ENCODE measurements at places on chromosomes 1 and 21. TPM values are rescaled to one million over a fixed set of nuclear protein-coding genes. Genes with fewer than 3 reads are reported as not detected.

The PTPN22 gene
- not detected for polyA plus RNA-seq

The C1orf198 gene
- polyA plus RNA-seq, result 76.7 TPM

The HOOK1 gene
- polyA plus RNA-seq, result 3.7 TPM

The FLG2 gene
- not detected for polyA plus RNA-seq

The KIF17 gene
- 12.0 TPM for polyA plus RNA-seq

The GIPC2 gene
- polyA plus RNA-seq, result 0.19 TPM

The RIPPLY3 gene
- 68.7 TPM for polyA plus RNA-seq

The FMO5 gene
- polyA plus RNA-seq, result 4.5 TPM

The TFF3 gene
- 59.5 TPM for polyA plus RNA-seq

The GREM2 gene
- 0.76 TPM for polyA plus RNA-seq

The CRTC2 gene
- 39.3 TPM for polyA plus RNA-seq

The CD164L2 gene
- polyA plus RNA-seq, result 2.2 TPM

The KISS1 gene
- polyA plus RNA-seq, result 0.76 TPM

The APCS gene
- not detected for polyA plus RNA-seq

The DISP1 gene
- 2.9 TPM for polyA plus RNA-seq

The CDA gene
- polyA plus RNA-seq, result 2.9 TPM

The PUM1 gene
- 76.2 TPM for polyA plus RNA-seq

The NGF gene
- 1.4 TPM for polyA plus RNA-seq

The SPATA21 gene
- polyA plus RNA-seq, result not detected

The C8B gene
- not detected for polyA plus RNA-seq

The STYXL2 gene
- 0.10 TPM for polyA plus RNA-seq

The IFI44L gene
- 3.0 TPM for polyA plus RNA-seq

The ZSWIM5 gene
- 7.7 TPM for polyA plus RNA-seq

The HES2 gene
- not detected for polyA plus RNA-seq

The FCGR3B gene
- polyA plus RNA-seq, result 1.3 TPM

The CENPF gene
- polyA plus RNA-seq, result 31.1 TPM

The TCHHL1 gene
- polyA plus RNA-seq, result not detected

The HSPB7 gene
- polyA plus RNA-seq, result 1.5 TPM

The CGN gene
- polyA plus RNA-seq, result 7.1 TPM

The GOLT1A gene
- 4.5 TPM for polyA plus RNA-seq

The GPR3 gene
- polyA plus RNA-seq, result 2.7 TPM

The TPTE gene
- polyA plus RNA-seq, result not detected

The ADAMTSL4 gene
- polyA plus RNA-seq, result 2.4 TPM

The RPTN gene
- polyA plus RNA-seq, result not detected

The PIGK gene
- polyA plus RNA-seq, result 19.6 TPM

The OR14K1 gene
- polyA plus RNA-seq, result not detected

The SARS1 gene
- polyA plus RNA-seq, result 402 TPM

The TEX50 gene
- polyA plus RNA-seq, result not detected

The GRIK1 gene
- polyA plus RNA-seq, result 0.75 TPM

The PLK3 gene
- 4.9 TPM for polyA plus RNA-seq

The SLAMF6 gene
- 0.15 TPM for polyA plus RNA-seq

The KIF26B gene
- 17.6 TPM for polyA plus RNA-seq

The OR2L5 gene
- not detected for polyA plus RNA-seq

The OR2L8 gene
- polyA plus RNA-seq, result not detected

The S100A7A gene
- not detected for polyA plus RNA-seq

The LRRC3 gene
- 9.3 TPM for polyA plus RNA-seq

The HSD3B1 gene
- not detected for polyA plus RNA-seq

The EPHA2 gene
- 2.6 TPM for polyA plus RNA-seq

The ATP13A2 gene
- 132 TPM for polyA plus RNA-seq

The KDF1 gene
- 17.2 TPM for polyA plus RNA-seq

The LMOD1 gene
- polyA plus RNA-seq, result 4.2 TPM

The FAM72B gene
- polyA plus RNA-seq, result 12.5 TPM

The LCE3D gene
- not detected for polyA plus RNA-seq

The LDLRAD1 gene
- not detected for polyA plus RNA-seq

The SHC1 gene
- polyA plus RNA-seq, result 38.3 TPM

The SLC9C2 gene
- polyA plus RNA-seq, result not detected

The NBPF6 gene
- not detected for polyA plus RNA-seq

The GUCA2B gene
- not detected for polyA plus RNA-seq
